ENCODE measurements at places on chromosomes 2 and 18. TPM values are rescaled to one million over a fixed set of nuclear protein-coding genes. Genes with fewer than 3 reads are reported as not detected.

Gene PSTPIP2
- 1.1 TPM for polyA plus RNA-seq

Gene RBFA
- 17.5 TPM for polyA plus RNA-seq

Gene CLEC4F
- not detected for polyA plus RNA-seq

Gene TGFA
- polyA plus RNA-seq, result 0.06 TPM

Gene RELCH
- 5.5 TPM for polyA plus RNA-seq

Gene GBX2
- not detected for polyA plus RNA-seq

Gene LHCGR
- not detected for polyA plus RNA-seq

Gene NPHP1
- 2.1 TPM for polyA plus RNA-seq

Gene DPP10
- polyA plus RNA-seq, result not detected

Gene MALL
- not detected for polyA plus RNA-seq

Gene CXCR1
- 0.35 TPM for polyA plus RNA-seq

Gene EVX2
- not detected for polyA plus RNA-seq

Data from IgD-negative memory B cell (primary cell).